ENCODE measurements at places on chromosomes 2 and 18.

DNA sequence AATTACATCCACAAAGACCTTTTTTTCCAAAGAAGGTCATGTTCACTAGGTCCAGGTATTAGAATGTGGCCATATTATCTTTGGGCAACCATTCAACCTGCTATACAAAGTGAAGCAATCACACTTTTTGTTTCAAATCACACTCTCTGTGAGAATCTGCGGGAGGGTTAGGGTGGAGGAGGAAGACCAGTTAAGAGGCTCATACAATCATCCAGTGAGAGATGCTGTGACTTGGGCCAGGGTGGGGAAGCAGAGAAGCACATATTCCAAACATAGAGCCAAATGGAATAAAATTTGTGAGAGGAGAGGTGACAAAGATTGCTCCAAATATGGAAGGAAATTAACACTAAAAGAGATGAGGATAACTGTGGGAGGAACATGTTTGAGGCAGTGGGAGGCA is 351.6 kb downstream of the CYRIA start:
- DNase-seq: no peak

DNA sequence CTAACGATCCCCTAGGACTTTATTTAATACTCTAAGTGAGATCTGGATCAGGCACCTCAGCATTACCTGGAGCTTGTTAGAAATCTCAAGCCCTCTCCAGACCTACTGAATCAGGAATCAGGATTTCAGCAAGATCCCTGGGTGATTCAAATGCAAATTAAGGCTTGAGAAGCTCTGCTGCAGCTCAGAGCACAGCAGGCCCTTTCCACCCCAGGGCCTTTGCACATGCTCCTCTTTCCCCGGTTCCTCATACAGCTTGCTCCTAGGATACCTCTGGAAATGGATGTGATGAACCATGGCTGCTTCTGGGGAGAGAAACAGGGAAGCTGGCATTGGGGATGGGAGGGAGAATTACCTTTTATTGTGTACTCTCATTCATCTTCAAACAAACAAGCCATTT is 40.3 kb upstream of the MGAT4A start:
- DNase-seq: no peak

DNA sequence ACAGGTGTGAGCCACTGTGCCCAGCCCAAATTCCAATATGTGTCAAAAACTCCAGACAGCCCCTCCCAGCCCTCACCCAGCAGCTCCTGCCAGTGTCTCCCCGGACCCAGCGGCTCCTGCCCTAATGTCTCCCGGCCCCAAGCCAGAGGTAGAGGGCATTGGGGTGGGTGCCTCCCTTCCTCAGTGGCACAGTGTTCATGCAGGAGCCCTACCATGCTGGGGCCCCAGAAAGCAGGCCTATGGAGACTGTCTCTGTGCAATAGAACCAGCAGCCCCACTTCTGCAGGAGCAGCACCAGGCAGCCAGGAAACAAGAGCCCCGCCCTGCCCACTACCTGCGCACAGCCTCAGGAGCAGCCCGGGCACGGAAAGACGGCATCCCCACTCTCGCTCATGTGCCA is 70.4 kb downstream of the EIPR1 start:
- DNase-seq: no peak

- no peak for DNase-seq
These were observed 76.8 kb downstream of the LIMS1 start for GRCh38 chr2:108611021-108611420.

DNA sequence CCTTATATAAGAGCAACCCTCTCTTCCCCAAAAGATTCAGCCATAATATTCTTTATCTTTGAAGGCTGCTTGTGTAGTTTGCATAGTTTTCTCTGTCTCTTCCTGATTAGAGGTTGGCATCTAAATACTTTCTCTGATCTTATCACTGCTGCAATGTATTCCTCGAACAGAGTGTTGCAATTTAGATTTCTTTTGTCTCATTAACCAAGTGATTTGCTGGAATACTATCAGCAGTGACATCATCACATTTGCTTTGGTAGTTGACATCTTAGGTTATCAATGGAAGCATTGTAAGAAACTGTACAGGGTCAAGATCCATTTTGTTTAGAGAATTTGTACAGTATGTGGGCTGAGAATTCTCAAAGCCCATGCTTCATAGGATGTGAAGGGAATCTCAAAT is 72.0 kb upstream of the NEUROD1 start:
- DNase-seq: no peak

DNA sequence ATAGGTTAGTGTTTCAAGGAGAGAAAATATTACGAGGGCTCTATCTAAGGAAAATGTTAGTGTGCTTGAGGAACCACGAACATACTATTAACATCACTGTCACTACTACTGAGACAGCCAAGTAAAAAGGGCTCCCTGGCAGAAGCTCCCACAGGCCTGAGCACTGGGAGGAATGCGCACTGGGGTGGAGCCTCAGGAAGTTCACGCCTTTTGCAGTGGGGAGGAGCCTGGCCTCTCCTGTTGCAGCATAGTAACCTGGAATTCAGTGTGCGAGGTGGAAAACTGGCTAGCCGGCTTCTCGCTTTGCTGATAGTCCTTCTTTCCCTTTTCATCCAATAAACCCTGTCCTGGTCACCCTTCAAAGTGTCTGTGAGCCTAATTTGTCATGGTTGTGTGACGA is 250.3 kb downstream of the ERBB4 start:
- DNase-seq: no peak

DNA sequence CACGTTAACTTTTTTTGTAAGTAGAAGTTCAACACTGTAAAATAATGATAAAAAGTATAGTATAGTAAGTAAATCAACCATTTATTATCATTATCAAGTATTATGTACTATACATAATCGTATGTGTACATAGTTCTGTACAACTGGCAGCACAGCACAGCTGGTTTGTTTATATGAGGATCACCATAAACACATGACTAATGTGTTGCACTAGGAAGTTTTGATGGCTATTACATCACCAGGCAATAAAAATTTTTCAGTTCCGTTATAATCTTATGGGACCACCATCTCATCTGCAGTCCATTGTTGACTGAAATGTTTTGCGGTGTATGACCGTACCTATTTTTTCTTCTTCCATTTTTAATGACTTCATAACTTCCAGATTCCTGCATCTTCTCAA is 39.2 kb upstream of the ZNF385B start:
- no peak for DNase-seq

DNA sequence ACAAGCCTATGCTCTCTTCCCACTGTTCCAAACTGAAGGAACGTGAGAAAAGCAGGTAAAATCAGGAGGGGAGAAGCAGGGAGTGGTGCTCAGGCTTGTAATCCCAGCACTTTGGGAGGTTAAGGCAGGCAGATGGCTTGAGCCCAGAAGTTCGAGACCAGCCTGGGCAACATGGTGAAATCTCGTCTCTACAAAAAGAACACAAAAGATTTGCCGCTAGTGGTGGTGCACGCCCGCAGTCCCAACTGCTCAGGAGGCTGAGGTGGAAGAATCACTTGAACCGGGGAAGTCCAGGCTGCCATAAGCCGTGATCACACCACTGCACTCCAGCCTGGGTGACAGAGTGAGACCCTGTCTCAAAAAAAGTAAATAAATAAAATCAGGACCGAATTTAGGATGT is 1.3 kb upstream of the TMSB10 start:
- DNase-seq: no peak

DNA sequence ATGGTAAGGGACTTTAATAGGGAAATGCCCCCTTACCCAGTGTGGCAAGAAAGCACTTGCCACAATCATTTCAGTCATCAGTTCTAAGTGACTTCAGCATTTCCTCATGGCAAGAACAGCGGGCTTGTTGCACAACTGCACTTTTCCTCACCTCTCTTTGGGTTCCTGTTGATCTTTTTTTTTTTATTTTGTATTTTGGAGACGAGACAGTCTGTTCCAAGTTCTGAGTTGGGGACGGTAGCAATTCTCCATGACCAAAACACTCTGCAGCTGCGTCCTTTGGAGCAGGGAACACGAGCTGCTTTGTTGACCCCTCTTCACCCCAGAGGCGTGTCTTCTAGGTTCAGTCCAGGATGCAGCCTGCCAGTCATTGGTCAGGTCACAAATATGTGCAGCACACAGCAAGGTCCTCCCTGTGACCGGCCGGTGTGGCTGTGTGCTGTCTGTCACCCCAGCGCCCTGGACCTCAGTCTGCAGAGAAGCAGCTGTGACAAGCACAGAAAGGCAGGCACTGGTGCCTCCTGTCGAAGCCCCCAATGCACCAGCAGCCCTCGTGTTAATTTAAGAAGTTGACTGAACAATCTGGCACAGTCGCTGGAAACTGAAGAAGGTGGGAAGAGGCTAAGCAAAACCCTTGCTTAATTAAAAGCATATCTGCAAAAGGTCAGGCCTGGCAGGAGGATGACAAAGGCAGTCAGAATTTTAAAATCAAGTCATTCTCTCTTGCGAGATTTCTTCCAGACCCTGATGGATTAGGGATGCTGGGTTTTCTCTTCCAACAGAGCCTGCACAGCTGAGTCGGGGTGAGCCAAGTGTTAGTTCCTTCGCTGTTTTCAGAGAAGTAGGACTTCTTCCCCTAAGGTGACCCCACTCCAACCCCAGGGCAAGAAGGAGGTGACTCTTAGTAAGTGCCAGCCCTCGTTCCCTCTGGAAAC is 96.7 kb upstream of the COPS8 start:
- no peak for DNase-seq

DNA sequence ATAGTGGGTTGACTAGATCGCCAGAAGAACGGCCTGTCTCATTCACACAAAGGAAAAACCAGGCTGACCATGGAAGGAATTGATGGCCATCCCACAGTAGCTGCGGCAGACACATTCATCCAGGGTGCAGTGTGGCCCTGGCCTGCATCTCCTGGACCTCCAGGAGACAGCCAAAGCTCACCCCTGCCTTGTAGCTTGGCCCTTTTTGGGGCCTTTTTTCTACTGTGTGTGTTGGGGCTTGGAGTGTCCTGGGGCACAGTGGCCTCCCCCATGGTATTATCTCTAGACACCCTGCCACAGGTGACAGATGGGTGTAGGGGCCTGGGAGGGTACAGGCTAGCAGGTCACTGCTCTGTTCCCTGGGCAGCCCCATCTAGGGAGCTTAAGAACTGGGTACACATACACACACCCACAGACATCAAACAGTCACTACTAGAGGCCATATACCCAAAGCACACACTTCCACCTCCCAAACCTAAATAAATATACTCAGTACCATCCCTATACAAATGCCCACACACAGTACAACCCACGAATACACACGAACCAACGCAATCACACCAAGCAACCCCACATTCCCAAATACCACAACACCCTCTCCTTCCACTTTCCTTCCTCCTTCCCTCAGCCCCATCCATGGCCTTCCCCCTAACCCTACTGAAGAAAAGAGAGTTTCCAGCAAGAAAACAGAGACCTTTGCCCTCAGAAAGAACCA is 8.6 kb downstream of the EN1 start:
- DNase-seq: no peak

GRCh38 chr2:61044636-61045035 is 21.0 kb upstream of the SANBR start:
- no peak for DNase-seq

- no peak for DNase-seq
These were observed 35.2 kb downstream of the PRELID3A start for GRCh38 chr18:12442946-12443345.

DNA sequence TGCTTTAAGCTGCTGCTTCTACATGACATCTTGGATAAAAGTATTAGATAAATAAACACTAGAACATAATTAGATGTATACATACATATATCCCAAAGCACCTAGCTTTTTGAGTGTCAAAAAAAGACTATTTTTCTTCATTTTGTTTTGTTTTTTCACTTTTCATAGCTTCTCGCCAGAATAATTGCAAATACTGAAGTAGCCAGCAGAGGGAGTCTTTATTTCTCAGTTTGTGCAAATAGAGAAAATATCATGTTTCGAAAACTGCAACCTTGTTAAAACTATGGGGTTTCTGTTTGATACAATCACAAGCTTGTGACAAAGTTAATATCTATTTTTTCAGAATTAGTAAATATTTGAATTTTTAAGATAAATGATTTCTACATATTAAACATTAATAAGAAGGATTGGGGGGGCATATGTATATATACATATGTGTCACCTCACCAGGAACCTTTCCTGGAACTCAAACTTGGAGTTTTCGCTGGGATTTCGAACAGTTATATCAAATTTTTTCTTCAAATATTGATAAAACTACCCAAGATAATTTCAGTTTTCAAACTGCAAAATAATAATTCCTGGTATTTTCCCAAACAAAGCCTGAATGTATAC is 61.0 kb downstream of the GRB14 start:
- DNase-seq: peak; percentile 34

GRCh38 chr2:86413296-86414094 is 27.7 kb upstream of the KDM3A start:
- DNase-seq: no peak

DNA sequence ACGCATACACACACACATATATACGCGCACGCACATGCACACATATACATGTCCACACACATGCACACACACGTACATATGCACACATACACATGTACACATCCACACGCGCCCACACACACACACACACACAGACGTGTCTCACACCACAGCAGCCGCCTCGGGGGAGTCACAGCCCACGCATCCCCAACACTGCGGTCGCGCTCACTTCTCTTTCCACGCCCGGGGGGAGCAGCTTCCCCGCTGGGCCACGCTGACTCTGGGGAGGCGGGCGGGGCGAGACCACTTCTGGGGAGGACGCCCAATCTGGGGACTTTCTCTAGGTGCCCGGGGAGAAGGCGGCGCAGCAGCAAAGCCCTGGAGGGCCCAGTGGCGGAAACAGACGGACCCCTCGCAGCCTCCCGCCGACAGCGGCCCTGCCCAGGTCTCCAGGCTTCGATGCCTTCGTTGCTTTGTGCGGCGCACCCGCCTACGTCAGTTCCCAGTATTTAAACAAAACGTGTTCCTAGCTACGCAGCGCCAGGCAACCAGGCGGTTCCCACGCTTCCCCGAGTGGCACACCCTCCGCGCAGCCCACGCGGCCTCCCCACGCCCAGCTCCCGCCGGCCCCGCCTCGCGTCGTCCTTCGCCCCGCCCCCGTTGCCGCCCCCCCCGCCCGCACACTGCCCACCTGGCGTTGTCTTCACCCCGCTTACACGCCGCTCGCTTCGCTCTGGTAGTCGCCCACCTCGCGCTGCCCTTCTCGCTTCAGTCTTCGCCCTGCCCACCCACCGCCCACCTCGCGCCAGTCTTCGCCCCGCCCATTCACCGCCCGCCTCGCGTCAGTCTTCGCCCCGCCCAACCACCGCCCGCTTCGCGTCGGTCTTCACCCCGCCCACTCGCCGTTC is 810 bp upstream of the RBFA start:
- no peak for DNase-seq

DNA sequence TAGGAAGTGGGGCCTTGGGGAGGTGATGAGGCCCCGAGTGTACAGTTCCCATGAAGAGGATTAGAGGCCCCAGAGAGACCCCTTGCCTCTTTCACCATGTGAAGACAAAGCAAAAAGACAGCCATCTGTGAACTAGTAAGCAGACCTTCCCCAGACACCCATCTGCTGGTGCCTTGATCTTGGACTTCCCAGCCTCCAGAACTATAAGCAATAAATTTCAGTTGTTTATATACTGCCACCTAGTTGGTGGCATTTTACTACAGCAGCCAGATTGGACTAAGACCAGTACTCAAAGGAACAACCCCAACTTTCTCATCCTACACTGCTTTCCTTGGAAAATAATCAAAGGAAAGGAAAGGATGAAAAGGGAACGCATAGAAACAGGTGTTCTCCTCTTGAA is 27.9 kb upstream of the CREG2 start:
- DNase-seq: no peak

Measured in NCI-H2171 treated with DMSO at 0.1 percent for 48 hours (cell line).